Epithelial cell of prostate (primary cell): ENCODE measurements at places on chromosomes 4 and X.

GRCh38 chr4:172709376-172709775 lies 459.2 kb upstream of the GALNT7 start:
- DNase-seq, result no peak

DNA sequence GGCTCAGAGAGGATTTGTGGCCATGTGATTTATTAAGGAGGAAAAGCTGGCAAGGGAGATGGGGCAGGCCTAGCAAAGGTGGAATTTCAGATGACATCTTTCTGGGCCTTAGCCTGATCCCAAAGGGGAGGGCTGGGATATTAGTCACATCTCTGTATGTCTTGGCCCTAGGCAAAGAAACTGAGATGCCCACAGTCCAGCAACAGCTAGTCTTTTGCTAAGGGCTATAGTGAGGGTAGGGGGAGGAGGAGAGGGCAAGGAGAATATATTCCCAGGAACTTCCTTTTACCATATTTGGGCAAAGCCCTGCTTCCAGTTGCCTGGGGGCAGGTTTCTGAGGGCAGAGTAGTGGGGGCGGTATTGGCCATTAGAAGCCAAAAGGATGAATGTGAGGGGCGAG lies 209.8 kb upstream of the NR3C2 start:
- DNase-seq, result no peak

GRCh38 chrX:98362630-98363029 lies 1478.9 kb downstream of the RPA4 start:
- no peak for DNase-seq

DNA sequence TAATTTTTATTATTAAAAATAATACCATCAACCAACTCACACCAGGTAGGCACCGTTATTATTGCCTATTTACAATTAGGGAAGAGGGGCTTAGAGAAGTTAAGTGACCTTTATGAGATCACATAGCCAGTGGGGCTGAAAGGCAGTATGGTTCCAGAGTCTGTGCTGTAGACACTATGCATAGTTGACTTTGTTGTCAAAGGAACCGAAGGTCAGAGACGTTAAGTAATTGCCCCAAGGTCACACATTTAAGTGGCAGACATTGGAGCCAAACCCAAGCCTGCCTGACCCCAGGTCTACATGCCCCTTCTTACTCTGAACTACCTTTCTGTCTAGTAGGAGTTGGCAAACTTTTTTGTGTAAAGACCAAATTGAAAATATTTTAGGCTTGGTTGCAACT lies 36.4 kb downstream of the RHOH start:
- no peak for DNase-seq

- DNase-seq, result no peak
These were observed 31.1 kb downstream of the ZCCHC4 start for GRCh38 chr4:25343671-25344070.

GRCh38 chr4:169042608-169043007 lies 32.6 kb upstream of the CBR4 start:
- no peak for DNase-seq

DNA sequence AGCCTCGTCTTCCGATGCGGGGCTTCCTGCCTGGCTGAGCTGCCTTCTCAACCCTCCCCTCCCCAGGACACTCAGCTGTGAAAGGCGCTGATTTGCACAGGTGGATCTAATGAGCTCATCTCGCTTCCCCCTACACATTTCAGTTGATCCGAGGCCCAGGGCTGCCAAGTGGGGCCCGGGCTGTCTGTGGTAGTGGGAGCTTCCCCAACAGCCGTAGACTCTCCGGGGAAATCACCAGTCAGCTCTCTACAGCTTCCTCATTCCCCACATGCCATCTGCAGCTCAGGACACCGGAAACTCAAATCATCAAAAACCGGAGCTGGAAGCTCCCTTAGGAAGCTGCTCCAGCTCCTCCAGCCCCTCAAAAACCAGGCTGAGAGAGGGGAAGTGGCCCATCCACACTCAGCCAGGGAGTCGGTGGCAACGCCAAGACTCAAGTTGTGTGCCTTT lies 56.2 kb downstream of the SMIM20 start:
- DNase-seq, result no peak

- no peak for DNase-seq
These were observed 75.4 kb downstream of the FBXW7 start for GRCh38 chr4:152460488-152460887.

GRCh38 chr4:7186031-7186430 lies 6.3 kb upstream of the SORCS2 start:
- DNase-seq, result no peak

- DNase-seq, result no peak
These were observed 7.4 kb upstream of the HDAC6 start for GRCh38 chrX:48794340-48794910.

DNA sequence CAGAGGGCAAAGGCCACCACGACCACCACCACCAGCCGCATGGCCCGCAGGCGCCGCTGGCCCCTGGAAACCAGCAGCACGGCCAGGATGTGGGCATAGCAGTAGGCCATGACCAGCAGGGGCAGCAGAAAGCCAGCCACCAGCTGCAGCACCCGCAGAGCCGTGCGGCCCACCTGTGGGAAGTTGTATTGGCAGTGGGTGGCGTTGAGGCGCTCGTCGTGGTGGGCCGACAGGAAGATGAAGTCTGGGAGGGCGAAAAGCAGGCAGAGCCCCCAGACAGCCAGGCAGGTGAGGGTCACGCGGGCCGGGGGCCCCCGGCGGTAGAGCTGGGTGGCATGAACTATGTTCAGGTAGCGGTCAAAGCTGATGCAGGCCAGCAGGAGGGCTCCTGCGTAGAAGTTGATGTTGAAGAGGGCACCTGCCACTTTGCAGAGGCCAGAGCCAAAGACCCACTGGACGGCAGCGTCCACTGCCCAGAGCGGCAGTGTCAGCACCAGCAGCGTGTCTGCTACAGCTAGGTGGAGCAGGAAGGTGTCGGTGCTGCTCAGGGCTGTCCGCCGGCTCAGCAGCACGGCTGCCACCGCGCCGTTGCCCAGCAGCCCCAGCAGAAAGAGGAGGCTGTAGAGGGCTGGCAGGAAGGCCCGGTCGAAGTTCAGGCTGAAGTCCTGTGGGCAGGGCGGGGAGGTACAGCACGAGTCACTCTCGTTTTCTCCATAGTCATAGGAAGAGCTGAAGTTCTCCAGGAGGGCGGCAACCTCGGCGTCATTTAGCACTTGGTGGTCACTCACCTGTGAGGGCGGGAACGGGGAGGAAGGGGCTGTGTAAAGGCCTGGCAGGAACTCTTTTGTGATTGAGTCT lies 1.4 kb downstream of the CXCR3 start:
- DNase-seq, result no peak
